ENCODE measurements at places on chromosomes 1 and 21. TPM values are rescaled to one million over a fixed set of nuclear protein-coding genes. Genes with fewer than 3 reads are reported as not detected.

AXDND1 gene
- 0.45 TPM for total RNA-seq

CLDN17 gene
- not detected for total RNA-seq

UBE2G2 gene
- total RNA-seq: 36.6 TPM

LMX1A gene
- not detected for total RNA-seq

AQP10 gene
- not detected for total RNA-seq

OR14I1 gene
- total RNA-seq: not detected

ENO1 gene
- total RNA-seq: 2,894 TPM

Data from A549 treated with GW870086 at 1 μM for 4 hours (cell line).